ENCODE measurements at places on chromosomes 13 and 19.

GRCh38 chr19:18495204-18495911 is 26.5 kb downstream of the ELL start:
- DNase-seq = no peak

- no peak for DNase-seq
These were observed 924 bp downstream of the TNFSF13B start for GRCh38 chr13:108270442-108270841.

- DNase-seq = no peak
These were observed 69.6 kb upstream of the PCDH9 start for GRCh38 chr13:67299751-67300150.

DNA sequence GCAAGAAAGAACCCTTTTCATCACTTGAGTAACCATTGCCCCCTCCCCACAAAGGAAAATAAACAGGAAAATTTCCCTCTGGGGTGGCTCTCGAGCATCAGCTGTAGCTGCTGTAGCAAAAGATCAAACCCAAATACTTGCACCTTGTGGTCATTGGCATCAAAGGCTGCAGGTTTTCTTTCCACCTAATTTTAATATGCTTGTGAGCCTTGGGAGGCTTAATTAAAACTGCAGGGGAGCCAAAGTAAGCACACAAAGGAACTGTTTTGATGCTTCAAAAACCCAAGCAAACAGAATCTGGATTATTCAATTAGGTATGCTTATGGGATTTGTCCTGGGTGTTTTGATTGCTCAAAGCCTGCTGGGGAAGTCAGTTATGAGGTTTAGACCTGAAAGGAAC is 119.5 kb downstream of the SHISA2 start:
- no peak for DNase-seq

DNA sequence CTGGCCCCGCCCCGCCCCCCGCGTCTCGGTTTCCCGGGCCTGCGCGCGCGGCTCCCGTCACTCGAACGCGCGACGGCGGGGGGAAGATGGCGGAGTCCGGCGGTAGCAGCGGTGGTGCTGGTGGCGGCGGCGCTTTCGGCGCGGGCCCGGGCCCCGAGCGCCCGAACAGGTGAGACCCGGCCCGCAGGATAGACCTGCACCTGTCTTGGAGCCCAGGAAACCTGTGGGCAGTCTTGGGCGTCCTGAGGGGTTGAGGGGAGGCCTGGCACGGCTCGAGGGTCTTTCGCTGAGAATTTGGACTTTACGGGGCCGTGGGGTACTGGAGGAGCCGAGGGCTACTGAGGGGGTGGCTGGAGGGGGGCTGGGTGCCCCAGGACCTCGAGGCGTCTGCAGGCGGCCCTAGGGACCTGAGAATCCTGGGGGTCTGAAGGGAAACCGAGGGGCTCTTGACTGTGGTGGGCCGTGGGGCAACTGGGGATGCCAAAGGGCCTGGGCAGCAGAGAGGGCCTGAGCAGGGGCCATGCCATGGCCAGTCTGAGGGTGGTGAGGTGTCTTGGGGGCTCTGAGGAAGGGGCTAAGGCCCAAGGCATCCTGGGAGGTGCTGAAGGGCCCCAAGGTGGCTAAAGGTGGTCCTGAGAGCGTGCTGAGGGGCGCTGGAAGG is at the start of gene KLHL26:
KLHL26 (plus strand) TSS at position 60 of the 661 bp plus-strand sequence; CDS start at position 87, 27 bp downstream.
- DNase-seq = no peak

DNA sequence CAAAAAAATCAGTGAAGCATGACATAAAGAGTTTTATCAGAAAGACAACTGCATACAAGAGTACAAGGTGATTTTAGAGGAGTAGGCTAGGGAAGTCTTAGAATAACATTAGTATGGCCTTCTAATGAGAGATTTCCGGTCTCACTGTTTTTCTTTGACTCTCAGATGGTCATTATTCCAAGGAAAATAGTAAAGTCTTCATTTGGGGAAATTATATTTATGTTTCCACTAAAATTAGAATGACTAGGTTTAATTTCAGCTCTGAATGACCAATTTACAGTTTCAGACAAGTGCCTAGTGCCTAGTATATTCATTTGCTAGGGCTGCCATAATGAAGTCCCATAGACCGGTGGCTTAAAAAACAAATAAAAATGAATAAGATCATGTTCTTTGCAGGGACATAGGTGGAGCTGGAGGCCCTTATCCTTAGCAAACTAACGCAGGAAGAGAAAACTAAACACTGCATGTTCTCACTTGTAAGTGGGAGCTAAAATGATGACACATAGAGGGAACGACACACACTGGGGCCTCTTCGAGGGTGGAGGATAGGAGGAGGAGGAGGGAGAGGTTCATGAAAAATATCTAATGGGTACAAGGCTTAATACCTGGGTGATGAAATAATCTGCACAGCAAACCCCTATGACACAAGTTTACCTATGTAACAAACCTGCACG is 303.1 kb downstream of the PCDH9 start:
- DNase-seq = no peak

GRCh38 chr19:37948362-37948761 is 41.4 kb downstream of the SIPA1L3 start:
- no peak for DNase-seq

DNA sequence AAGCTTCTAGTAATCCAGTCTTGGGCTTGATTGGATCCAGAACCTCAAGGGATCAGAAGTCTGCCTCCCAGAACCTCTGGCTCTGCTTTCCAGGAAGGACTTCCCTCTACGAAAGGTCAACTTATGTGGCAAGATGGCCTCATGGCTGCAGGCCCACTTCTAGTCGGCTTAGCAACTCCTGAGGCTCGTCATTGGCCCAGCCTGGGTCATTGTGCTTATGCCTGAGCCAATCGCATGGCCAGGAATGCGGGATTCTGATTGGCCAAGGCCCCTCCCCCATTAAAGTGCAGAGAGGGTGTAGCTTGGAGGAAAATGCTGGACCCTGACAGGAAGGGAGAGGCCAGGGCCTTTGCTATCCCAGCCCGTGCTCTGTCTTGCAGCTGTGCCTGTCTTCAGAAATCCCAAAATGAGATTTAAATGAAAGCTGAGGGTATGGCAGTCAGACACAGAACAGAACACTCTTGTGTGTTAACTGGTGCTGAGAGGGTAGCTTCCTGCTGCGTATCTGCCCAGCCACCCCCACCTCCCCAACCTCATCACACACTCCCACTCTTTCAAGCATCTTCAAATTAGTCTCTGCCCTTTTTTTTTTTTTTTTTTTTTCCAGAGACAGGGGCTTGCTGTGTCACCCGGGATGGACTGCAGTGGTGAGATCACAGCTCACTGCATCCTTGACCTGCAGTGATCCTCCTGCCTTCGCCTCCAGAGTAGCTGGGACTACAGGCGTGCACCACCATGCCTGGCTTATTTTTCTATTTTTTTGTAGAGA is 5.5 kb upstream of the CCNE1 start:
- no peak for DNase-seq

DNA sequence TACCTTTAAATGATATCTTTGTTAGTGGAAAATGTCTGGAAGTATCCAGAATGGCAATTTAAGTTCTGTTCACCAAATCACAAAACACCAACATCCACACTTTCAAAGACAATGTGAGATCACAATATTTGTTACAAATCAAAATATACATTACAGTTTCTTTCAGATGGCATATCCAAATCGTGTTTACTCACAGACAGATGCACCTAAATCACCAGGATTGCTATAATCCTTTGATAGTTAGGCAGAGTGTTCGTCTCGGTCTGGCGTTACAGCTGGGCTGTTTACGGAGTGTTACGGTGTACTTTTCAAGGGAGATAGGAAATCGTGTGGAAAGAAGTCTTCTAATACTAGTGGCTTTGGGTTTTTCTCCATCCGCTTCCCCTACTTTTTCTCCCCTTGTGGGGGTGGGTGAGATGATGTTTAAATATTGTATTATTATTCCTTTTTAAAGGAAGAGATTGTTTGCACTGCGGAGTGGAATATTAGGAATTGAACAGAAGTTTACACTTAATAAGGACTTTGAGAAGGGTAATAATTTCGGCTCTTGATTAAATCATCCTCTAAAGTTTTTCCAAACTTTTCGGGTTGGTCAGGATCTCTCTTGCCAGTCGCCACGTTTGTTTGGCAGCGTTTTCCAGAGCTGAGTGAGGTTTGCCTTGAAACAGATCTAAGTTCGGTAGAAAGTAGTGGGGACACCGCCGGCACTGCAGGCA is 1.8 kb downstream of the MAB21L1 start:
- DNase-seq = no peak

DNA sequence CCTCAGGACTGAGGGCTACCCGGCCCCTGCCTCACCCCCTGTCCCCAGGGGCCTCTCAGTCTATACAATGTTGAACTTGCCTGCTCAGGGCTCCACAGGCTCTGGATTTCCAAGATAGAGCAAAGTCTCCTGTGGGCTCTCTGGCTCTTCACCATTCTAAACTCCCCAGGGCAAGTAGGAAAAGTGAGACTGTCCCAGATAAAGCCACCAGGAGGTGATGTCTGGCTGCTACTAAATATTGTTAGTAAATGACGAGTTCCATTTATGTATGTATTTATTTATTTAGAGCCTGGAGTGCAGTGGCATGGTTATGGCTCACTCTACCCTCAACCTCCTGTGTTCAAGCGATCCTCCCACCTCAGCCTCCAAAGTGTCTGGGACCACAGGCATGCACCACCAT is 73.6 kb upstream of the SIAH3 start:
- DNase-seq = no peak

DNA sequence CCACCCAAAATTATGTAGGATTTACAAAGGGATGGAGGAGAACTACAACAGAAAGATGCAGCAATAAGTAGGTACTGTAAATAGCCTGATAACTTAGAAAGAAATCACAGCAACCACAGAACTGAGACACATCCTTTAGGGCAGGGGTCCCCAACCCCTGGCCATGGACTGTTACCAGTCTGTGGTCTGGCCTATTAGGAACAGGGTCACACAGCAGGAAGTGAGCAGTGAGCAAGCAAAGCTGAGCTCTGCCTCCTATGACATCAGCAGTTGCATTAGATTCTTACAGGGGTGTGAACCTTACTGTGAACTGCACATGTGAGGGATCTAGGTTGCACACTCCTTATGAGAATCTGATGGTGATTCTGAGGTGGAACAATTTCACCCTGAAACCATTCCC is 997.6 kb downstream of the DIAPH3 start:
- no peak for DNase-seq

DNA sequence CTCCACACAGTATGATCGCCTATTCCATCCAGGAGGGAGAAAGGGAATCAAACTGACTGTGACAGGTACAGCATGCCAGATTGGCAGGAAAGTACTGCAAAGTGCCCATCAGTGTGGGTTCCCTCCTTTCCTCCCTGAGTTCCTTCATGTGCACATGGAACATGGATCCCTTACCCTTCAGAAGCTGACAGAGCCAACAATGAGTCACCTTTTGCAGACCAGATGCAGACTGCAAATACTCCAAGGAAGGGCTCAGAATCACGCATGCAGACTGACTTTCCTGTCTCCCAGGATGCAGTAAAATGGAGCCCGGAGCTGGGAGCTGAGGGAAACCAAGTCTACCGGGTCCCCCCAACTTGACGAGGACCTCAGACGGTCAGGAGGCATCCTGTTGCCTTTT is 41.8 kb downstream of the SACS start:
- DNase-seq = no peak

GRCh38 chr19:2495130-2495641 is 19.3 kb downstream of the GADD45B start:
- no peak for DNase-seq

GRCh38 chr13:113452942-113453901 is at the start of gene ADPRHL1:
Gene ADPRHL1, minus strand, starts transcription at chr13:113453488. Its CDS starts 51 bp downstream, at chr13:113453437.
- DNase-seq = no peak

GRCh38 chr19:13089139-13089856 is 13.4 kb downstream of the LYL1 start:
- peak; percentile 41 for DNase-seq

Measured in HTR-8/SVneo (cell line).